Suppressor macrophage (primary cell): ENCODE measurements at places on chromosomes 12 and 14.
A peak's percentile ranks its signal among the peaks of the same experiment; 100 is the strongest.

DNA sequence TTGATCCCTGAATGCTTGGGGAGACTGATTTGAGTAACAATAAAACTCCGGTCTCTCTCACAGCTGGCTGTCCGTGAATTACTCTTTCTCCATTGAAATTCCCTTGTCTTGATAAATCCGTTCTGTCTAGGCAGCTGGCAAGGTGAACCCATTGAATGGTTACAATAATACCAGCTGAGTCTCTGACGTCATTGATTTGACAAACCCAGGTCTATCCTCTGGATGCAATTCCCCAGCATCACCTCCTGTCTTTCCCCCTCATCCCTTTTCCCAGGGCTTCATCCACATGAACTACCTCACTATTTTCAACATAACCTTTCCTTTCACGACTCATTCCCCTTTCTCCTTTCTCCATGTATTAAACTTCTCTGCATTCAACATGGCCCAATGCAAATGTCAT, 98.7 kb upstream of the TMEM132C start:
- DNase-seq = no peak

DNA sequence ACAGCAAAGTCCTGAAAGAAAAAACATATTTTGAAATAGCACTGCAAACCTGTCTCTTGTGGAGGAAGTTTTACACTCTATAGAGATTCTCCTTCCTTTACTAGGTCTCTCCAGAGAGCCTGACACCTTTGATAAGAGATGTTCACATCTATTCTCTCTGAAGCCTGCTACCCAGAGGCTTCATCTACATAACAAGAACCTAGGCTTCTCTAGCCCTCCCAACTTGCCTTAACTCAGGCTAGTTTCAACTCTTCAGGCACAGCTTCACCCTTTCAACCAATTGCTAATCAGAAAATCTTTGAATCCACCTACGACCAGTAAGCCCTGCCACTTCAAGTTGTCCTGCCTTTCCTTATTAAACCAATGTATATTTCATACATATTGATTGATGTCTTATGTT, 60.6 kb downstream of the IFNG start:
- no peak for DNase-seq

GRCh38 chr14:52355526-52355925, 41.4 kb downstream of the PTGER2 start:
- DNase-seq = peak; percentile 24

DNA sequence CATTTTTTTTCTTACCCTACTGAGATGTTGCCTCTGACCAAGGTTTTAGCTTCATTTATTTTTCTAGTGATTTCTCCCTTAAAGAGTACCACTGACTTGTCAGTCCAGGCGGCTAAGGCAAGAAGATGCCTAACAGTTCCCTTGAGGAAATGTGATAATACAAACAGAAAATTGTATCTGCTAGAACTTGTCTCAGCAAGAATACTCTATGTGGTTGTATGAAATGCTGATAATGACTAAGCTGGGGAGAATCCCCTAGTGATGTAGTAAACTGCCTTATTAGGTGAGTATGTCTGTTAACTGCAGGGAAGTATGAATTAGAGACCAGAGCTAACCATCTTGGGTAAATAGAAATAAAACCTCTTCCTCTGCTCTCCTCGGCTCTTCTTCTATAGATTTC, 6.7 kb downstream of the C12orf54 start:
- no peak for DNase-seq

DNA sequence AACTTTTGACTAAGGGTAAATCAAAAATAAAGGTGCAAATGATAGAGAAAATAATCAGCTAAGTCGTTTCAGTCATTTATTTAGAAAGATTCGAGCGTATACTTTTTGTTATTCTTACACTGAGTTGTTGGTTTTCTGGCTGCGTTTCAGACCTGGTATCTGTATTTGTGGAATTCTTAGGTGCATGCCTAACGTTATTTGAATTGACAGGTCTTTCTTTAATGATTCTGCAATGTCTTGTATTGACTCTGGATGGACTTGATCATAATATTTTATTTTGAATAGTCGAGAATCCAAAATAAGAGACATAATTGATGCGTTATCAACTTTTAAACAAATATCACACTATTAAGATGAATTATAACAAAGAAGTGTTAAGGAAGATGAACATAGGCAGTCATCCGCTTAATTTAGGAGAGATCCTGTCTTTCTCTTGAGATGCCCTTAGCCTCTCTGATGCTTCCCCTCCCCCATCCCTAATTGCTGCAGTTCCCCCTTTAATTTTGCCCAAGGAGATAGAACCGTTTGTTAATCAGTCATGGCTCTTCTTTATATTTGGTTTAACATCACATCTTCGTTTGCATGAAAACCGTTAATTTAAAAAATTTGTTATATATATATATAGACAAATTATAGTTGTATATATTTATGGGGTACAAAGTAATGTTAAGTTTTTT, 1.8 kb downstream of the ALX1 start:
- DNase-seq = no peak

DNA sequence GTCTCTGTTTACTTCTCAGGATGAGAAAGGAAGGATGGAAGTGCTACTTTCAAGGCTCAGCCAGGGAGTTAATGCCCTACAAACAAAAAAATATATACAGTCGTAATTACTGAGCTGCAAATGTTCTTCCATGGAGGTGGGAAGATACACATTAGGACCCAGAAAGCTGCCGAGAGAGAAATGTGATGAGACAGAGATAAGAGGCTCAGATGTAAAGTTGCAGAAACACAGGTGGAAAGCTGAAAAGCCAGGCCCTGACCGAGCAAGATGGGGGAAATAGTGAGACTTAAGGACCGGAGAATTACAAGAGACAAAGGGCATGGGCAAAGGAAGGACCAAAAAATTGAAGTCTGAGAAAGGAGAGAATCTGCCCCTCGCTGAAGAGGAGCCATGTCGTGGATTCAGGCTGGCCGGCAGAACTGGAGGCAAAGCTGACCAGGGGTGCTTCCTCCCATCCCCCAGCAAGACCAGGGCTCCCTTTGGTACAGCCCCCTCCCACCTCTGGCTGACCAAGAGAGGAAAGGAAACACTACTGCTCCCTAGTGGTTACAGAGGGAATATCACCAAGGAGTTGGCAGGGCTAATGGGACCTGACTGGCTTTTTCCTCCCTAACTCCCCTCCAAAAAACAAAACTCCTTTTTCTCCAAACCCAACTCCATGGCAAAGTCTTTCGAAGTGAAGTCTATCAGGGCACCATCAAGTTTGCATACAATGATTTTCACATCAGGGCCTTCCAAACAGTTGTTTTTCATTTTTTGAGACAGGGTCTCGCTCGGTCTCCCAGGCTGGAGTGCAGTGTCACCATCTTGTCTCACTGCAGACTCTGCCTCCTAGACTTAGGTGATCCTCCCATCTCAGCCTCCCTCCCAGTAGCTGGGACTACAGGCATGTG, 12.1 kb downstream of the ZFHX2 start:
- peak; percentile 51 for DNase-seq

GRCh38 chr14:69101331-69101826, 51.5 kb downstream of the DCAF5 start:
- DNase-seq = peak; percentile 68

DNA sequence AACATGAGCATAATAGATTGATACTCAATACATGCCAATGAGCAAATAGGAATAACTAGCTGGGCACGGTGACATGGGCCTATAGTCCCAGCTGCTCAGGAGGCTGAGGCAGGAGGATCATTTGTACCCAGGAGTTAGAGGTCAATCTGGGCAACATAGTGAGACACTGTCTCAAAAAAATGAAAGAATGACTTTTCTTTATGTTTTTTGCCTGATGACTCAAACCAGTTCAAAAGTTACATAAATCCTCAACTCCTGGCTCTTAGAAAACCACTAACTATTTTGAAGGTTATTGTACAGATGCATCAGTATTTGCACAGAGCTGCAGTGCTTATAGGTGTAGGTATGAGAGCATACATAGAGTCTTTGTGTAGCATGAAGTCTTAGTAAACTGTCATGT, 219.2 kb upstream of the RGS6 start:
- DNase-seq = no peak

- no peak for DNase-seq
These were observed 527 bp upstream of the ATP23 start for GRCh38 chr12:57940915-57941164.

- no peak for DNase-seq
These were observed 125.5 kb upstream of the RMST start for GRCh38 chr12:97336900-97337751.

GRCh38 chr14:89907655-89908054, 46.9 kb downstream of the EFCAB11 start:
- DNase-seq = no peak

- no peak for DNase-seq
These were observed 27.2 kb upstream of the MDM2 start for GRCh38 chr12:68780731-68781130.

GRCh38 chr14:88095791-88096190, 90.9 kb downstream of the GPR65 start:
- no peak for DNase-seq

GRCh38 chr12:112096070-112096469, 12.5 kb downstream of the NAA25 start:
- peak; percentile 58 for DNase-seq

GRCh38 chr12:93059288-93059687, 130.2 kb upstream of the EEA1 start:
- DNase-seq = no peak

GRCh38 chr14:96589577-96589976, 87.4 kb downstream of the PAPOLA start:
- no peak for DNase-seq

DNA sequence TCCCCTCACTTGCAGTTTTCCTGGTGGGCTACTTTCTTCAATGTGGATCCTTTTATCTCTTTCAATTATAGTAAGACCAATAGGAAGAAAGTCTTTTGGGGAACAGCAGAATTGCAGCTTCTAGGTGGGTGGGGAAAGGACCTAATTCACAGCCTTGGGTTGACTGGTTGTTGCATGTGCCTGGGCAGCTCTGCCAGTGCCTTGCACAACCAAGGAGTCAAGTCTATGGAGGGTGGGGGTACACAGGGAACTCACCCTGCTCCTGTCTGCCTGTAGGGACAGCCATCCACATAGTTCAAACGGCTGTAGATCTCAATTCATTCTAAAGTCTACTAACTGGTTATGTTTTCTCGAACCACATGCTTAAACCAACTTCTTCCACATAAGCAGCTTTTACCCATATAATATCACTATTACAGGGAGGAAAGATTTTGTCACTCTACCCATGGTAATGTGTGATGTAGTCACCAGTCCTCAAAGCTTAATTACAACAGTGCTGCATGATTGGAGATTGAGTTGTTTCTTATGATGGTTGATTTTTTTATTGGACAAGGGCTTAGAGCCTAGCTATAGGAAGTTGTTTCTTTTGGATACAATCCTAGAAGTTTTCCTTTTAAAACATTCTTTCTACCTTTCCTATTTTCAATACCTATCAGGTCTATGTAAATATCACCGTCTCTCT, 117.7 kb upstream of the FRMD6 start:
- DNase-seq = peak; percentile 52

GRCh38 chr12:89875809-89876208, 167.2 kb upstream of the ATP2B1 start:
- no peak for DNase-seq

- DNase-seq = peak; percentile 93
These were observed 13.0 kb upstream of the P2RX4 start for GRCh38 chr12:121196902-121197301.

DNA sequence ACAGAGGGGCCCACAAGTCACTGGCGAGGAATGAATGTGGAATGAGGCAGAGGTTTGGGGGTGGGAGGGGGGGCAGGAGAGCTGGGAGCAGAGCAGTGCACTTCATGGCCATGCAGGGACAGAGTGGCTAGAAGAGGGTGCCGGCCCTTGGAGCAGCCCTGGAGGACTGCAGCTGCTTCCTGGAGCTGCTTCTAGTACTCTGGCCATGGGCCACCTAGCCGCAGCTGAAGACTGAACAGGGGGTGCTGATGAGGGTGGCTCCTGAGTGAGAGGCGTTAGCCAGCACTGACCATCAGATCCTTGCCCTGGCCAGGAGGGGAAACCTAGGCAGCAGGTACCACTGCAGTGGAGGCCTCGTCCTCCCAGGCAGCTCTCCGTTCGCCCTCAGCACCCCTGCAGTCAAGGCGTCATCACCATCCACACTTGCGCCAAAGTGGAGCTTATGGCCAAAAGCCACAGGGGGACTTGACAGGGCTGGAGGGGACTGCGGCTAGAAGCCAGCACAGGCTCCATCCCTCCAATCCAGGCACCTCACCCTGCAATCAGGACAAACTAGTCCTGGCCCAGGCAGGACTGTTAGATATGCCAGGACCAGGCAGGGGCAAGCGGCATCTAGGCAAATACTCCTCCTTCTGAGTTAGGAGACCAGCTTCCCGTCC, 16.4 kb downstream of the OTUB2 start:
- no peak for DNase-seq

- no peak for DNase-seq
These were observed 851.6 kb downstream of the NRXN3 start for GRCh38 chr14:79021766-79022165.

DNA sequence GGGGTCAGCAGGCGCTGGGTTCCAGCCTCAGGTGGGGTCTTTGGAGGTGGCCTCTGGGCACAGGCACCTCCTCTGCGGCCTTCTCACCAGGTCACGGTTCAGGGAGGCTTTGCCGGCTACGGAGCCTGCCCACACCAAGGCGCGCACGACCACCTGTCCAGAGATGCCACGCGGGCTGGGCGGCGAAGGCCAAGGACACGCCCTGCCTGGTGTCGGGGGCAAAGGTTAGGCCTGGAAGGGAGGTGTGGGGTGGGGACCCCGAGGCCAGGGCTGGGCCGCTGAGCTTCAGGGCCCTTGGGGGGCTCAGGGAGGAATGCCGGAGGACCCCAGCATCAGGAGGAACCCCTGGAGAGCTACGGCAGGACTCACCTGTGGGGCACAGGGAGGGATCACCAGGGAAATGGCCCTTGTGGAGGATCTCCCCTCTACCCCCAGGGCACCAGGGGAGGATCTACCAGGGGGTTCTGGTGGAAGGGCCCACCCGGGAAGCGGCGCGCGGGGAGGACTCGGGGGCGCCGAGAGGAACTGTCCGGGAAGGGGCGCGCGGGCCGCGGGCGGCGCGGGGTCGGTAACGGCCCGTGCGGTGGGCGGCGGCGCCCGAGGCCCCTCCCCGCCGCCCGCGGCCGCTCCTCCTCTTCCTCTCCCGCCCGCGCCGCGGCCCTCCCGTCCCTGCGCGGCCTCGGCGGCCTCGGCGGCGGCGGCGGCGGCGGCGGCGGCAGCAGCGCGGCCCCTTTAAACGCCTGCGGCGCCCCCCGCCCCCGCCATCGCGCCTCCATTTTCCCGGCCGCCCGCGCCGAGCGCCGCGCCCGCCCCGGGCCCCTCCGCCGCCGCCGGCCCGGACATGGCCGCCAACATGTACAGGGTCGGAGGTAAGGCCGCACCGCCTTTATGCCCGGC, at the start of gene MTA1:
Gene MTA1 (plus strand): TSS at position 633 of the 897 bp plus-strand sequence. CDS start 209 bp downstream, at position 842.
- DNase-seq = peak; percentile 86

DNA sequence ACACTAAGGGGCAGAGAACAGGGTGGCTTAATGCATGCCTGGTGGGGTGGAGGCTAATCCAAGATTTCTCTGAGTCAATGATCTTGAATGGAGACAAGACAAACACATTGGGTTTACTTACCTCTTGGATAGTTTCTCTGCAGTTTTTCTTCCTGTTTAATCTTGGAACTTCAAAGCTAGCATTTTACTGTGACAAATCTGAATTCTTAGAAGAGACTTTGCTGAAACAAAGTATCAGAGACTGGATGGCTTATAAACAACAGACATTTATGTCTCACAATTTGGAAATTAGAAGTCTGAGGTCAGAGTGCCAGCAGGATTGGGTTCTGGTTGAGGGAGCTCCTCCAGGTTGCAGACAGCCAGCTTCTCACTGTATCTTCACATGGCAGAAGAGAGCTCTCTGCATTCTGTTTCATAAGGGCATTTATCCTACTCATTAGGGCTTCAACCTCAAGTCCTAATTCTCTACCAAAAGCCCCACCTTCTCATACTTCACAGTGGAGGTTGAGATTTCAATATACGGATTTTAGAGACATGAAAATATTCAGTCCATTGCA, 921.8 kb downstream of the VRK1 start:
- no peak for DNase-seq
